ENCODE measurements at places on chromosomes 3 and 15. TPM values are rescaled to one million over a fixed set of nuclear protein-coding genes. Genes with fewer than 3 reads are reported as not detected.

Gene FES
- 97.1 TPM for total RNA-seq

Gene SNX22
- total RNA-seq, result 0.16 TPM

Gene SLC51A
- not detected for total RNA-seq

Gene LINGO1
- not detected for total RNA-seq
